ENCODE measurements at places on chromosomes 3 and 15.

DNA sequence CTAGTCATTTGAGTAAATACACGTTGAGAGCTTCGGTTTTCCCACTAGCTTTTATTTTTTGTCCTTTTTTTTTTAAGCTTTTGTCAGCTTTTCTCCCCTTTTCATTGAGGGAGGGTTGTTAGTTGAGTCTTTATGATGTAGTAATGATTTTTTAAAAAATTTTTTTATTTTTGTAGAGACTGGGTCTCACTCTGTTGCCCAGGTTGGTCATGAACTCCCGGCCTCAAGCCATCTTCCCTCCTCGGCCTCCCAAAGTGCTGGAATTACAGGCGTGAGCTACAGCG is 688 bp downstream of the ZSCAN2 start:
- no peak for DNase-seq

DNA sequence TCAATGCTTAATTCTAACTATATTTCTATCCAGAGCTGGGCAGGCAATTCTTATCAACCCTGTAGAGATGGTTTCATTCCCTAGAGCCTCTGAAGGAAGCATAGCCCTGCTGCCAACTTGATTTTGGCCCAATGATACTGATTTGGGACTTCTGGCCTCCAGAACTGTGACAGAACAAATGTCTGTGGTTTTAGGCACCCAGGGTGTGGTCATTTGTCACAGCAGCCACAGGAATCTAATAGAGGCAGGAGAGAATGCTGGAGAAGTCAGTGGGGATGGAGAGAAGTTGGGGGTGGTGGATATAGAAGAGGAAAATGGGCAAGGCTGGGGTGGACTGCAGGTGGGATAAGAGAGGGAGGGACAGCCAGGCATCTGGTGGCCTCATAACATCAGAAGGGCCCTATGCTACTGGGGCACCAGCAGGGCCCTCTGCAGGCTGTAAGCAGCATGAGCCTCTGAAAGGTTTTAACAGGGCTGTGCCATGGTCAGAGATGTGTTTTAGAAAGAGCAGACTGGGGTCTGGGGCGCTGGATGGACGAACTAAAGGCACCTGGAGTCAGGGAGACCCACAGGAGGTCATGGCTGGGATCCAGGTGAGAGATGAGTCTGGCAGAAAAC is 19.8 kb downstream of the MRPS11 start:
- DNase-seq = no peak

GRCh38 chr3:43540624-43541023 is 81.2 kb downstream of the ANO10 start:
- no peak for DNase-seq

- no peak for DNase-seq
These were observed 767.3 kb downstream of the GBE1 start for GRCh38 chr3:80994085-80994665.

DNA sequence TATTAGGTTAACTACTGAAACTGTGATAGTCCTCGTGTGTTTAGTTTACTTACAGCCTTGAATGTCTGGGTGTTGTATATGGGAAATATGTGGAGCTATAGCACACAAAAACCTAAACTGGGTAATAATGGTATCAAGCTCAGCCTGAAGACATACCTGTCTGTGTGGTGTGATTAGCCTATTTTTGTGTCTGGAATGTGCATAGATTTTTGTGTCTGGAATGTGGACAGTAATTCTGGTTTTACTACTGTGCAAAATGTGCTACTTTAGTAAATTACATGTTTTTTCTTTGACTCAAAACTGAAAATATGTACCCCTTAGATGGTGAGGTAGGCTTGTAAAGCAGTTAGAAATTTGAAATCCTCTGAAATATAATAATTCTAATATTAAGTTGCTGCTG is 43.5 kb downstream of the CHD2 start:
- DNase-seq = no peak

DNA sequence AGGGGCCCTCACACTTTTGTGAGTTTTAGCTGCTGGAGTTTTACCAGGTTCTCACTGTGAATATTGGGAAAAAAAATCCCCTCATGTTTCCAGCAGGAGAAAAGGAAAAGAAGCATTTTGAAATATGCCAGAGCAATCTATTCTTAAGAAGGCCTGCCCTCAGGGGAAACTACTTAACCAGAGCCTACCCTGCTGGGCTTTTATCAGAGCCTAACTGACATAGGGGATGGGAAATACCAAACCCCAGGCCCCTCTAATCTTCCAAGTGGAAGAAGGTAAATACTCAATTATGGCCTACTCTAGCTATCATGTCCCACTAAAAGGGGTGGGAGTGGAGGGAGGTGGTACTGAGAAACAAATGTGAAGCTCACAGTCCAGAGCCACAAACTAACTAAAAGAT is 68.7 kb upstream of the NMNAT3 start:
- no peak for DNase-seq

DNA sequence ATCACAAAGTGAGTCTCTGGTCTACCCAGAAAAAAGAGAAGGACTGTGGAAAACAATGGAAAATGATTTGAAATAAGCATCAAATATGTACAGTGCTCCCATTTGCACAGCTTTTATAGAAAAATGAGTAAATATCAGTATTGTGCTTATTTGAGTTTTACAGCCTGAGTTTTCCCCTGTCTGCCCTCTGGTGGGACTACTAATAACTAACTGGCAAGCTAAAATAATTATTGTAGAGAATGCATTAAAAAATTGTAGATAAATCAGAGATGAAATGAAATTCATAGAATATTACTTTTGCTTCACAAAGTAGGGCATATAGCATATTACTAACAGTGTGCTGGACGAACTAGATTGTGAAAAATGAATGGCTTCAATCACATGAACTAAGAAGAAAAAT is 287.1 kb downstream of the NAALADL2 start:
- DNase-seq = no peak

- no peak for DNase-seq
These were observed 1.7 kb upstream of the ATP8B4 start for GRCh38 chr15:50120729-50121128.

DNA sequence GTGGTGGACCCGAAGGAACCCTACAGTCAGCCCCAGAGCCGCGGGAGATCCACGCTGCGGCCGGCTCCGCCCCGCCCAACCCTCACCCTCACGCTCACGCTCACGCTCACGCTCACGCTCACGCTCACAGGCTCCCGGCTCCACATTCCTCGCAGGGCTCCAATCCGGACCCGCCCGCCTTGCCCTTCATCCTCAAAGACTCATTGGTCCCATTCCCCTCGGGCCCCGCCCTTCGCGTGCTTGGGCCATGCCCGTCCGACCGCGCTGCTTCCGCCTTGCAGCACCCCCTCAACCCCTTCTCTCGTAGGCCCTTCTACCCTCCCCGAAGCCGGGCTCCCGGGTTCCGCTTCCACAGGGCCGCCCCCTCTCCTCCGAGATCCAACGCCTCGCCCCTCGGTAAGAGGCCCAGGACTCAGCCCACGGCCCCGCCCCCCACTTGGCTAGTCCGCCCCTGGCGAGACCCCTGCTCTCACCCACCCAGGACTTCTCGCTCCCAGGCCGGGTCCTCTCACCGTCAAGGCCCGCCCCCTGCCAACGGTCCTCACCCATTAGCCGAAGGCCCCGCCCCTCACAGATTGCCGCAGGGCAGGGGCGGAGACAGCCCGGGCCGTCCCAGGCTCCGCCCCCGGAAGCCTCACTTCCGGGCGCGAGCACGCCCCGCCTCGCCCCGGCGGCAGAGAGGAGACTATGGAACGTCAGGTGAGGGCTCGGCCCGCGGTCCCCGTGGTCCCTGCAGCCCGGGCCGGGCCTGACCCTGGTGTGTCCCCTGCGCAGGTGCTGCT is at the start of gene APEH:
Gene APEH (plus strand): TSS at position 637 of the 782 bp plus-strand sequence. CDS start 51 bp downstream, at position 688.
- no peak for DNase-seq

- DNase-seq = no peak
These were observed 4.8 kb downstream of the UBE2E1 start for GRCh38 chr3:23810343-23811184.

DNA sequence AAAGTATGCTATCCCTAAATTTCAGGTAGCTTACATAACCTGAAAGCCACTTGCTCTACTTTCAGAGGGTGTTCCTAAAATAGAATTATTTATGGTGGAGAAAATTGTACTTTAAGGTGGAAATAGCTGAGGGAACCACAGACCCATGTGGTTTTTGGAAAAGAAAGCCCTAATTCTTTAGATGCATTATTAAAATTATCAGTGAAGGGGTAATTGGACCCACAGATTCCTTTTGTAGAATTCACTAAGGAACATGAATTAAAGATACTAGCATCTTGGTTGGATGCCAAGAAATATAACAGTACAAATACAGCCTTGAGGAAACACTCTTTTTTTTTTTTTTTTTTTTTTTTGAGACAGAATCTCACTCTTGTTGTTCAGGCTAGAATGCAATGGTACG is 37.8 kb downstream of the DPPA2 start:
- no peak for DNase-seq
